ENCODE measurements at places on chromosomes 1 and 21. TPM values are rescaled to one million over a fixed set of nuclear protein-coding genes. Genes with fewer than 3 reads are reported as not detected.
A peak's percentile ranks its signal among the peaks of the same experiment; 100 is the strongest.

The KAZN gene
- 2.2 TPM for total RNA-seq

The RIMKLA gene
- 18.0 TPM for total RNA-seq

The ZSWIM5 gene
- 2.9 TPM for total RNA-seq

The NLRP3 gene
- 0.34 TPM for total RNA-seq

The CHODL gene
- not detected for total RNA-seq

The C1QC gene
- not detected for total RNA-seq

The OBSCN gene
- 37.5 TPM for total RNA-seq

The OSBPL9 gene
- 63.4 TPM for total RNA-seq

The SPRR2E gene
- total RNA-seq: not detected

The ANKRD13C gene
- 17.3 TPM for total RNA-seq

The HPCAL4 gene
- total RNA-seq: 0.18 TPM

The IFI44 gene
- 59.4 TPM for total RNA-seq

The CGN gene
- total RNA-seq: 3.2 TPM

The CATSPERE gene
- total RNA-seq: 0.50 TPM

The S100A8 gene
- total RNA-seq: not detected

GRCh38 chr1:39672551-39672947 is 642 bp upstream of the NT5C1A start:
- no peak for DNase-seq

DNA sequence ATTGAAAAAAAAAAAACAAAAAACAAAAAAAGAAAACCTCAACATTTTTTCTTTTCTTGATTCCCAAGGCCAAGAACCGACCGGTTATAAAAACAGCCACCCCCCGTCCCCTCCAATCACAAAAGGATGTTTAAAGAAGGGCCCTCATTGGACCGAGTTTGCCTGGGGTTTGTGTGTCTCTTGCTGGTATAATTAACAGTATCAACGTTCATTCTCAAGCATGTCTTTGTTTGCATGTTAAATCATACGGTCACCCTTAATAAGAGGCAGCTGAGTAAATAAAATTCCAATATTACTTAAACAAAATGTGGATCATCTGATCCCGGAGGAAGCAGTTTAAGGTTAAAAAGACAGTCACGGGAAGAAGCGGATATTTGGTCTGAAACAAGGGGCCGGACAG is 201.1 kb downstream of the PRDM2 start:
- no peak for DNase-seq

GRCh38 chr1:212158912-212159796 is 123.6 kb downstream of the DTL start:
- DNase-seq: no peak

DNA sequence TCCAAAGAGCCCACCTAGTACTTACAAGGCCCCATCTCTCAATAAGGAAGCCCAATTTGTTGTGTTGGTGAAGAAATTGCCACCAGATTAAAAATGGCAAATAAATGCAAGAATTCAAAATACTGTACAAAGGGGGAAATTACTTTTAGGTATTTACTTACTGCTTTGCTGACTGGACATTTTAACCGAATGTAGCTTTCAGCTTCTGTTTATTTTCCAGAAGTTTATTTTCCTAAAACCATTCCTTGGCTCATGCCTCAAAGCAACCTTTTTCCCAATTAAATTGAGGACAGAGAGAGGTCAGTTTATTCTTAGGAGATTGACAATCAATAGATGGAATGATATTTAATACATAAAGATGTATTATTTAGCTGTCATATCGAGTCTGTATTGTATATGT is 47.6 kb upstream of the H6PD start:
- DNase-seq: no peak

- DNase-seq: no peak
These were observed 66.1 kb downstream of the UCK2 start for GRCh38 chr1:165893507-165893906.

DNA sequence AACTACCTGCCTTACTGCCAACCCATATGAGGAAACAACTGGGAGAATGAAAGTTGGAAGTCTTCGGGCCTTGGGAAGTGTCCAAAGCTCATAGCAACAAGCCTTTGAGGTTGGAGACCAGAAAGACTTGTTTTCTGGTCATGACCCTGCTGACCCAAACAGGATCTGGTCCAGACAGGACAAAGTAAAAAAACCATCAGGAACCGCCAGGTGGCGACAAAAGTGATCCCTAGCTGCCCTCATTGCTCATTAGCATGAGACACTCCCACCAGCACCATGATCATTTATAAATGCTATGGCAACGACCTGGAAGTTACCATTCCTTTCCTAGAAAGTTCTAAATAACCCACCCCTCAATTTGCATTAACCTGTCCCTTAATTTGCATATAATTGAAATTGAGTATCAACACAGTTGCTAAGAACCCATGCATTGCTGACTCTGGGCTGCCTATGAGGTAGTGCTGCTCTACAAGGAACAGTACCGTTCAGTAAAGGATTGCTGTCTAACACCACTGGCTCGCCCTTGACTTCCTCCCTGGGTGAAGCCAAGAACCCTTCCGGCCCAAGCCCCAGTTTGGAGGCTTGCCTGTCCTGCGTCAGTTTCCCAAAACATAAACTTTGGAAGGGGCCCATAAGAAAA is 89.0 kb downstream of the URB2 start:
- DNase-seq: no peak

DNA sequence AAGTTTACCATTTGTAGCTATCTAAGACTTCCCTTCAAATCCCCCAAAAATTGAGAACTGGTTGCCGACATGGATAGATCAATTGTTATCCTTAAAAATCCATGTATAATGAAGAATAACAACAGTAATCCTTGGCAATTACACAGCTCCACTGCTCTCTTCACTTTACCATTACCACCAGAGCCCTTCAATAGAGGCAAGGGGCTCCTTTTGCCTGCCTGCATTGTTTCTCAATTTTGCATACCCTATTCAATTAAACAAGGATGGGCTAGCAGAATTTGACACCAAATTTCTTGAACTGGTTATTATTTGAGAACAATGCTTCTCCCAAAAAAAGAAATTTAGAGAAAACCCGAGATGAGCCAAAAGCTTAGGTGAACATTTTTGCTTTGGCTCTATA is 387.8 kb upstream of the PKN2 start:
- DNase-seq: no peak

DNA sequence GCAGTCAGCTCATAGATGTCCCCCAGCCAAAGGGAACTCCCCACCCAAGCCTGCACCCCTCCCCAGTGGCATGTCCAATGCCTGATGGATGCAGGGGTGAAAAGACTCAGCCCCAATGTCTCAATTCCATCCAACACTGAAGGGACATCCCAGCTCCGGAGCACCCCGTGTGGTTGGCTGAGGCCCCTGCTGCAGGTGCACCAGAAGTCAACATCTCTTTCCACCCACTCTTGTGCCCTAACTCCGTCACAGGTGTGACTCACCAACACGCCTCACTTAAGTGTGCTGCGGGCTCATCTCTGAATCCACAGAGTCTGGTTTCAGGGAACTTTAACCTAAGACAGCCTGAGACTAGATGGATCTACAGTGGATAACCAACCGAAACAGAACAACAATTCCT is 40.9 kb upstream of the ZBTB18 start:
- DNase-seq: peak; percentile 16

GRCh38 chr21:29121759-29122158 is 8.7 kb upstream of the MAP3K7CL start:
- DNase-seq: no peak

- no peak for DNase-seq
These were observed 287.8 kb upstream of the CHRM3 start for GRCh38 chr1:239098400-239099037.

DNA sequence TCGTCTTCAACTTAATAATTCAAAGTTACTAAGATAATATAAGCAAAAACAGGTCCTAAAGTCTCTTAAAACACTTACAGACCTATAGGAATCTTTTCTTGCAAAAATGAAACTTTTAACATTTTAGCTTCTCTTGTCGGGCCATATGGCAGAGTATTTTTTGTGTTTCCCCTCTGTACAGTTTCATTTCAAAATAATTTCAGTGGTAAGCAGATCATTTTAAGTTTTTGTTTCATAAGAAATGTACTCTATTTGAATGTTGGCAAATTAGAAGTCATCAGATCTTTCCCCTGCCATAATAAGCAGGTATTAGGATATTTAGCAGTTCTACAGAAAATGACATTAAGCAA is 37.9 kb downstream of the RGL1 start:
- no peak for DNase-seq

GRCh38 chr1:181601186-181601950 is 118.1 kb downstream of the CACNA1E start:
- DNase-seq: no peak

DNA sequence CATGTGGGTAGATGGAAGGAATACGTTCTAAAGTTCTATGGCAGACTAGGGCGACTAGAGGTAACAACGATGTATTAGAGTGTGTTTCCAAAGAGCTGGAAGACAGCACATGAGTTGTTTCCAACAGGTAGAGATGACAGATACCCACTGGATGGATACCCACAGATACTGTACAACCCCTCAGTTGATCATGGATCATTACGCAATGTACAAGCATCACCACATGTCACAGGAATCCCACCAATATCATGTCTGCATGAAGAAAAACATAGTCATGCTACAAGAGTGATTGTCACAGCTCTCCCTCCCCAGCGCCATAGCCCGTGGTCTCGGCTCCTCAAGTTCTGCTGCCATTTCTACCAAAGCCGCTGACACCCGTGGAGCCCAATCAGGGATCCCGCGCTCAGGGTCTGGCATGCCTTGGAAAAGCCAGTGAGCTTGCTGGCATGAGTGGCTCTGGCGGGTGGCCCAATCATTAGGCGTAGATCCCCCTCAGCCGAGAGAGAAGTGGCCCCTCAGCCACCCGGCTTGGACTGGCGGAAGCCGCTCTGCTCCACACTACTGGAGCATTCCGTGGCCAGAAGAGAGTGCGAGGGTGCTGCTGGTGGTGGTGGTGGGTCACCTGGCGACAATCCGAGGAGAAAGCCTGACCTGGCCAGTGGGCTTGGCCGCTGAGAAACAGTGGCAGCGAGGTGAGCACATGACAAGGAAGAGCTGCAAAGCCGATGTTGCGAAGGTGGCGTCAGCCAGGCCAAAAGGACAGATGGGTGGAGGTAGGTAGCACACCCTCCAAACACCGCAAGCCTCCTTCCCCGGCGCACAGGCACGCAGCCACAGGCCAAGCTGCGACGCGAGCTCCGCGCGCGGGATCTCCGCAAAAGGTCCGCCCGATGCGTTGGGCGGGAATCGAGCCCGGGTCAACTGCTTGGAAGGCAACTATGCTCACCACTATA is 65.7 kb upstream of the FCGR2A start:
- DNase-seq: peak; percentile 47

GRCh38 chr1:147167365-147167764 is 4.9 kb downstream of the PRKAB2 start:
- no peak for DNase-seq

- no peak for DNase-seq
These were observed 10.4 kb upstream of the FCMR start for GRCh38 chr1:206932177-206932576.

DNA sequence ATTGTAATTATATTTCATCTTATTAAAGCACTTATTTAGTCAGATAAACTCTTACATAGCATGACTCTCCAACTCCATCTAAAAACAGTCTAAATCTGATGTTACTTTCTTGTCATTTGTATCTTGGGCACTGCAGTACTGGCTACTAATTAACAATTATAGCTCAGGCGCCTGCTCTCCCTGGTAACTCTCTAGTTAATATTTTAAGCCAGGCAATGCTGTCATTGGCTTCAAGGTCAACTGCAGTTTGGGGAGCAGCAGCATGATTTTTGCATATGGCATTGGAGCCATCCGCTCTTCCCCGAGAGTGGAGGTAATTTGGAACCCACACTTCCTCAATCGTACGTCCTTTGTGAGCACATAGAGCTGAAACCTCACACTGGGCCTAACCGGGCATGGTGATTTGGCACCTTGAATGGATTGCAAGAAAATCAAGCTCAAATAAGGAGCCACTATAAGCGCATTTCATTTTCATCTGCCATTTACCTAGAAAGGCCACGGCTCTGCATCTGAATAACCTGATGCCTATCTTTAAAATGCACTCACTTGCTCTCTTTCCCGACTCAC is 187.7 kb downstream of the KAZN start:
- no peak for DNase-seq

- no peak for DNase-seq
These were observed 9.3 kb downstream of the PODN start for GRCh38 chr1:53071167-53071865.

- DNase-seq: no peak
These were observed 57.7 kb downstream of the UBE2T start for GRCh38 chr1:202283991-202284390.

DNA sequence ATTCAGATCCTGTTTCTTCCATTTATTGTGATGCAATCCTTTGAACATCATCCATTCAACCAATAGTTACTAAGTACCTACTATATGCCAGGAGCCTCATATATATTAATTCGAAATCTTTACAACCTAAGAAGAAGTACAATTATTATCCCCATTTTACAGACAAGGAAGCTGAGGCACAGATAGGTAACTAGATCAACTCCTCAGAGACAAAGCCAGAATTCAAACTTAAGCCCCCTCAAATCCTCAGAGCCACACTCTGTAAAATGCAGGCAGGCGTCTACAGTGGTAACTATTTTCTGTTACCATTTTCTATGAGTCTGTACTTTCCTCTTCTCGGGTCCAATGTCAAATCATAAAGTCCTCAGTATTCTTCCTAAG is 107.9 kb downstream of the SLC45A1 start:
- no peak for DNase-seq

- DNase-seq: no peak
These were observed 130.2 kb downstream of the IFI44 start for GRCh38 chr1:78779831-78780230.

DNA sequence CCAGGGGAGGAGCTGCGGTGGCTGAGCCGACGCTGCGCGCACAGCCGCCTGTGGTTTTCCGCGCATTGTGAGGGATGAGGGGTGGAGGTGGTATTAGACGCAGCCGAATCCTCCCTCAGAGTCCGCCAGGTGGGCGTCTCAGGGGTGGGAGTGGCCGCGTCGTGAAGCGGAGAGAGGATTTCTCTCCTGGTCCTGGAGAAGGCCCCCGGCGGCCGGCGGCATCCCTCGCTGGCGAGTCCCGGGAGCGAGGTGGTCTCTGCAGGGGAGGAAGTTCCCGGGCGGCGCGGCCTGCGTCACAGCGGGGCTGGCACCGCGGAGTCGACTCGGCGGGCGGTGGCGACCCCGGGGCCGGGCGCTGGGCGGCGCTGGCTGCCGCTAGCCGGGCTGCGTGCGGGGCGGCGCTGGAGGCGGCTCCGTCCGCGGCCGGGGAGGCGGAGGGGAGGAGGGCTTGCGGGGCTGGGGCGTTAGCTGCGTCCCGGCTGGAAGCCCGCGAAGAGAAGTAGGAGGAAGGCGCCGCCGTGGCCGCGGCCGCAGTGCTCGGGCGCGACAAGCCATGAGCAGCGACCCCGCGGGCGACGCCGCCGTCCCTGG is at the start of gene LRRC8C:
LRRC8C (plus strand) TSS at position 464 of the 591 bp plus-strand sequence. CDS start 53,354 bp downstream, outside the sequence.
- peak; percentile 87 for DNase-seq

GRCh38 chr1:169368406-169368769 is 393 bp downstream of the BLZF1 start:
- DNase-seq: peak; percentile 16

All from activated naive CD4-positive, alpha-beta T cell treated with anti-CD3 and anti-CD28 coated beads, Interleukin-2, amount 50 U/mL, for 72 hours (primary cell).